ENCODE measurements at places on chromosomes 6 and 20. TPM values are rescaled to one million over a fixed set of nuclear protein-coding genes. Genes with fewer than 3 reads are reported as not detected.

DNA sequence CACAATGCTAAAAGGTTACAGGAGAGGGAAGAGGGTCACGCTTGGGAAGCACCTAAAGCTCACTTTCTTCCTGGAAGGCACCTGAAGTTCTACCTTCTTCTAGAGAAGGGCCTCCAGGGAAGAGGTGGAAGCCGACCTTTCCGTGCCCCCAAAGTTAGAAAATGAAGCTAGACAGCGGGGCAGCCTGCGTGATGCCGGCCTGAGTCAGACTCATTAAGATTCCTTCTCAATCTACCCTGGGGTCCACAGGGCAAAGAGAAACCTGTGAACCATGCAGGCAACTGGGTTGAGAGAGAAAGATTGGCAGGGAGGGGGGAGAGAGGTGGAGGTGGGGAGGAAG, 54.8 kb upstream of the CCDC167 start:
- H3K27me3 ChIP-seq, result no peaks in the 10 kb centered on the region
- no peak overlapping the region for H3K4me3 ChIP-seq
- H3K36me3 ChIP-seq, result no peaks in the 10 kb centered on the region
- DNase-seq, result no peak

Gene SIRPG
- total RNA-seq, result 52.2 TPM

- H3K36me3 ChIP-seq, result peaks cover 11% of the 10 kb centered on the region
- no peaks in the 10 kb centered on the region for H3K27me3 ChIP-seq
- peak overlapping the region; percentile 45 for H3K4me3 ChIP-seq
- DNase-seq, result no peak
Measured at GRCh38 chr20:1707588-1708449, 50.2 kb upstream of the SIRPG start.

- H3K27me3 ChIP-seq, result peaks cover 12% of the 10 kb centered on the region
- DNase-seq, result no peak
- no peaks in the 10 kb centered on the region for H3K36me3 ChIP-seq
- no peak overlapping the region for H3K27ac ChIP-seq
- no peak overlapping the region for H3K4me3 ChIP-seq
Measured at GRCh38 chr20:217266-217665, 9.8 kb upstream of the DEFB129 start.

Measured in naive thymus-derived CD8-positive, alpha-beta T cell (primary cell).